Hepatic stellate cell (primary cell): ENCODE measurements at places on chromosomes 11 and 22.

DNA sequence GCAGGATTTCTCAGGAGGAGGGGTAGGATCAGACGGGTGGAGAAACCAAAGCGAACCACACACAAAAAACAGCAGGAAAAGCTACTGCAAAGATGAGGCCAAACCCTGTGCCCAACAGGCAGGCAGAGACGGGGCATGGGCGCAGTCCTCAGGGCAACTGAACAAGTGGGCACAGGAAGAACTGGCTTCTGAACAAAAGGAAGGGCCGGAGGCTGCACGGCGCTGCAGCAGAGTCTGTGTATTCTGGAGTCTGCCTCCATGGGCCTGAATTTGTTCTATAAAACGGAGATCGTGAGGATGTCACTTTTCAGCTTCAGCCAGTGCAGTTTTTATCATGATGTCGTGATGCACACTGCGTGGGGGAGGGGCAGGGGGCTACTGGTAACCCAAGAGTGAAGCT lies 1026.0 kb downstream of the TBC1D22A start:
- DNase-seq: no peak

DNA sequence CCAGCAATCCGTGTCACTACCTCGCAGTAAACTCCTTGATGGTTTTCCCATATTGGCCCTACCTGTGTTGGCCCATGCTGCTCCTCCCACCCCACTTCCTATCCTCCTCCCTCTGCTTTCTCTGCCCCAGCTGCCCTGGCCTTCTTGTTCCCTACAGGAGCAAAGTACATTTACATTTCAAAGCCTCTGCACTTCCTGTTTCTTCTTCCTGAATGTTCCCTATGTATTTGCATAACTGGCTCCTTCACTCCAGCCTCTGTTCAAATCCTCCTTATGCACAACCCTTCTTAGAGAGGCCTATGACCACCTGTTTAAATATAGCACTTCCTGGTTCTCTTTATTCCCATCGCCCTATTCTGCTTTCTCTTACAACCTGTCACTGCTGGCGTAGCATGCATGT lies 62.2 kb downstream of the PARVA start:
- no peak for DNase-seq

DNA sequence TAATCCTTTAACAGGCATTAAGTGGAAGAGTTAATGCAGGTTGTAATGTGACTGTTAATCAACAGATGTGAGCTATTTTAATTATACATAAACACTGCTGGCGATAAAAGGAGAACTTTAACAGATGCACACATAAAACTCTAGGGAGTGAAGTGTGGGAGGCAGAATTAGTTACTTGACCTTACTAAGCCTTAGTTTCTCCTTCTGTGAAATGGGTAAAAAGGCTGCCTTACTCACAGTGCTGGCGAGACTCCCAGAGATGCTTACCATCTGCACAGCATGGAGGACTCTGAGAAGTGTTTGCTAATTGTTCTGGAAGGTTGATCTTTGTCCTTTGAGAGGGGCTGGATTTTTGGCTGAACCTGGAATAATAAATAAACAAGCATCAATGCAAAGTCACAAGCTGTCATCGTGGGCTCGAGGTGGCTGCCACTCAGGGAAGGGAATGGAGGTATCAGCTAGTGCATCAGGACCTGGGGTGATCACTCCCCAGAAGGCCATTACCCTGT lies 58.6 kb upstream of the MPEG1 start:
- no peak for DNase-seq

DNA sequence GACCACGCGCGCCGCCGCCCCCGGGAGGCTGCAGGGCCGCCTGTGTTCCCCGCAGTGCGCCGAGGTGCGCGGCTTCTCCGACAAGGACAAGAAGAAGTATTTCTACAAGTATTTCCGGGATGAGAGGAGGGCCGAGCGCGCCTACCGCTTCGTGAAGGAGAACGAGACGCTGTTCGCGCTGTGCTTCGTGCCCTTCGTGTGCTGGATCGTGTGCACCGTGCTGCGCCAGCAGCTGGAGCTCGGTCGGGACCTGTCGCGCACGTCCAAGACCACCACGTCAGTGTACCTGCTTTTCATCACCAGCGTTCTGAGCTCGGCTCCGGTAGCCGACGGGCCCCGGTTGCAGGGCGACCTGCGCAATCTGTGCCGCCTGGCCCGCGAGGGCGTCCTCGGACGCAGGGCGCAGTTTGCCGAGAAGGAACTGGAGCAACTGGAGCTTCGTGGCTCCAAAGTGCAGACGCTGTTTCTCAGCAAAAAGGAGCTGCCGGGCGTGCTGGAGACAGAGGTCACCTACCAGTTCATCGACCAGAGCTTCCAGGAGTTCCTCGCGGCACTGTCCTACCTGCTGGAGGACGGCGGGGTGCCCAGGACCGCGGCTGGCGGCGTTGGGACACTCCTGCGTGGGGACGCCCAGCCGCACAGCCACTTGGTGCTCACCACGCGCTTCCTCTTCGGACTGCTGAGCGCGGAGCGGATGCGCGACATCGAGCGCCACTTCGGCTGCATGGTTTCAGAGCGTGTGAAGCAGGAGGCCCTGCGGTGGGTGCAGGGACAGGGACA lies 2.7 kb downstream of the NLRP6 start:
- DNase-seq: no peak

DNA sequence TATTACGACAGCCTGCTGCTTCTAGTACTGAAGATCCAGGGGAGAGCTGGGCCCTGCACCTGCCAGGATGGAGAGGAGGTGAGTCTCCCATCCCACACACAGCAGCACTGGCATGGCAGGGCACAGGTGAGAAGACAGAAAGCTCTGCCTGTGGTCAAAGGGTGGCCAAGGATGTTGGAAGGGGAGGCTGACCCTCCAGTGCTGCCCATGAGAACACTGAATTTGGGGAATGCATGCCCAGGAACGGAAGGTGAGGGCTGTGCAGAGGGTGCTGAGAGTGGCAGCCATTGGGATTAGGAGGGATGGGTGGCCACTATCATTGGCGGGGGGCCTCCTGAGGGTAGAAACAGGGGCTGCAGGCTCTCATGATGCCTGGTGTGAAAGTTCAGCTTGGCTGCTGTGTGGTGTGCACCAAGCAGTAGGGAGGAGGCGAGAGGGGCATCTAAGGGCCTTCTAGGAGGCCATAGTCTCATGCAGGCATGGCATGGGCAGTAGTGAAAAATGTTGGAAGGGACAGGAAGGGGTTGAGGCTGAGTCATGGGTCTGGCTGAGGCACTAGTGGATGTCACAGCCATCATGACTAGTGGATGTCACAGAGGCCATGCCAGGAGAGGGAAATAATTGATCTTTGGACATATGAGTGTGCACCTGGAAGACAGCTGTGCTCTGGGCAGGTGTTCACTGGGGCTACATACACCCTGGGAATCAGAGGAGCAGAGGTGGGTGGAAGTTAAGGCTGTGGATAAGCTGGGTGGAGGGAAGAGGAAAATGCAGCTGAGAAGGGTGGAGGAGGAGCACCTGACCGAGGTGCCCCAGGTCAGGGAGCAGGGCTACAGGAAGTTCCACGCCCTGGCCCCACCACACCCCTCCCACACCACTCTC lies 2.5 kb upstream of the LRRC74B start:
- no peak for DNase-seq

DNA sequence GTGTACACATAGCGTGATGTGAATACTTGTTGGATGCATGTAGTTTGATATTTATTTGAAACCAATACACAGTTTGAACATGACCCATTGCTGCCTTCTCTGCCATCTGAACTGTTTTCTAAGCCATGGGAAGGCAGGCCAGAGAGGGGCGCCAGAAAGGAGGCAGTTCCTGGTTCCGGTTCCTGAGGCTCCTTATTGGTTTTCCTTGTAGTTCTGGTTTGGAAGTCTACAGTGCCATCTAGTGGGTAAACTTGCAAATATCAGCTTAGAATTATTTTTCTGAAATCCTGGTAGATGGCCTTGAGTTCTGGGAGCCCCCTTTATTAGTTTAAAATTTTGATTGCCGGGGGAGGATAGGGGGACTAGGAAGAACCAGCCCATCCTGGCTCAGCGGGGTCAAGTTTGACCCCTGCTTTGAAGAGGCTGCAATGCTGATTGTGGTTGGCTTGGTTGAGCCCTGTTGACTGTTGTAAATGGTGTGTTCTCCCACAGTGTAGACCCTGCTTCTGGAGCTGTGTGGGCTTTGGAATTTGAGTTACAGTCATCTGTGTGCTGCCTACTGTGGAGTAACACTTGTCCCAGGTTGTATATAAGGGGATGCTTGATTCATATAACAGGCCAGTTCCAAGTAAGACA lies 48.4 kb downstream of the GRAMD1B start:
- DNase-seq: peak; percentile 76

- no peak for DNase-seq
These were observed 82.5 kb downstream of the LARGE1 start for GRCh38 chr22:33837826-33838225.

DNA sequence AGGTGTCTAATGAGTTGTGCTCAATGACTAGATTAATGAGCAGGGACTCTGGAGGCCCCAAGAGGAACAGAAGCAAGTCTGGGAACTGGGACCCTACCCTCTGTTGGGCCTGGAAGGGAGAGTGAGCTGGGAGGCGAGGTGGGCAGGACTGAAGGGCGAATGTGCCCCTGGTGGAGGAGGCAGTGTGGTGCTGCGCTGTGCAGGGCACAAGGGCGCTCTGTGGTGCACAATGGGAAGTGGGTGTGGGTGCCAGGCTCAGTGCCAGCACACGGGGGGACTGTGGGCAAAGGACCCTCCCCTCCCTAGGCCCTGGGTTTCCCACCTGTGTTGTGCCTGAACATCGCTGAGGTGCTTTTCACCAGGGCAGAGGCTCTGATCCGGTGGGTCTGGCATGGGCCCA lies 57.5 kb upstream of the TTLL12 start:
- no peak for DNase-seq

DNA sequence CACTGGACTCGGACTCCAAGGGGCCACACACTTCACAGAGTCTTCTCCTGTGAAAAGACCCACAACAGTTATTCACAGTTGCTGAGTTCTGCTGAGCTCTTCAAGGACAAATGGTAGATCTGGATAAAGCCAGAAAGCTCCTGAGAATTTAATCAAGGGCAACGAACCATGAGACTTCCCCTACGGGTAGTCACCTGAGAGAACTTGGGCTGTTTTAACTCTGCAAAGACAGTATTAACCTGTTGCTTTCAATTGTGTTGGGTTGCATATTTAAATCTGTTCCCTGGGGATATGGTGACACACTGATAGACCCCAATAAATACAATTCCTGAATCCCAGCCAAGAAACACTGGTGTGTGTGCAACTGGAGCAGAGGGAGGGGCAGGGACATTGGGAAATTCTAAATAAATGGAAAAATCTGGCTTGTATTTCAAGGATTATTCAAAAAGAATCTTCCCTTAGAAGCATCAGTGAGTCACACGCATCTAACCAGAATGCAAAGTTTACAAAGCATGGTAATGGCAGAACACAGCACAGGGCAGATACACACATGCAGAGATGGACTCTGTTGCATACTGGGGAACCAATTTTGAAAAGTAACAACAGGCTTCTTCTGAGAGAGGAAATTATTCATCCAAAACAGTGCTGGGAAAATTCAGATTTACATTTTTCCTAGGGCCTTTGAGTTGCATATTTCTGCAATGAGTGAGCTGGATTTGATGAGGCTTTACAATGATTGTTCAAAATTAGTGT lies 4.0 kb downstream of the KCNJ1 start:
- DNase-seq: peak; percentile 59

DNA sequence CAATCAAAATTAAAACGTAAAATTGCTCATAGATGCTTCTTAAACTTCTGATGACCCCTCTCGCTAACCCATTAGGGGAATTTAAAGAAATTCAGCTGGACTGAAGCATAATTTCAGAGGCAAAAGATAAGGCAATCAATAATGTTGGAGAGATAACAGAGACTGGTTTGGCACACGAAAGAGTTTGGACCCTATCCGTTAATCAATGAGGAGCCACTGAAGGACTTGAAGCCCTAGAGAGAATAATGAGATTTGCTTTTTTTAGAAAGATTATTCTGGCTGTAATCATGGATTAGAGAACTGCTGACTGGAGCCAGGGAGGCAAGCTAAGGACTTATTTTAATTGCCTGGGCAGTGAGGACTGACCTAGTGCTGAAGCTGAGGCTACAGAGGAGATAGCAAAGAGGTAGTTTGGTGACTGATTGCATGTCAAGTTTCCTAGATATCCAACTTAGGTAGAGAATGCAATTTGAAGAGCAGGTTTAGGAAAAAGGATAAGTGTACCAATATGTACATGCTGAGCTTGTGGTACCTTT lies 11.9 kb upstream of the ARHGAP42 start:
- no peak for DNase-seq

- no peak for DNase-seq
These were observed 1.7 kb downstream of the AMOTL1 start for GRCh38 chr11:94769880-94770279.

DNA sequence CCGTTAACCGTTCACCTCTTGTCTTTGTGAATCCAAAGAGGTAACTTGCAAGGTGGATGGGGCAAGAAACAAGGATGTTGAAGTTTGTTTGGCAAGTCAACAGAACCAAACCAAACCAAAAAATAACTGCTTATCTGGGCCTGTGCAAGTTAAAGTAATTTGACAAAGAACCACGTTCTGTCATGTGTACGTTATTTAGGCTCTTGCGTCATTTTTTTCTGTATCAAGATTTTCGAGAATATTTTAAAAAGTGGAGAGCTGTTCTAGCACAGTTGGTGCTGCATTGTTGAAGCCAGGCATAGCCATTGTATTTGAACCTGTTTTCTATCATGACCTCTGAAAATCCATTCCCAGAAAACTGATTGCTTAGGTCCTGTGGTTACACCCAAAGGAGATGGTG lies 55.1 kb downstream of the PARVA start:
- no peak for DNase-seq

DNA sequence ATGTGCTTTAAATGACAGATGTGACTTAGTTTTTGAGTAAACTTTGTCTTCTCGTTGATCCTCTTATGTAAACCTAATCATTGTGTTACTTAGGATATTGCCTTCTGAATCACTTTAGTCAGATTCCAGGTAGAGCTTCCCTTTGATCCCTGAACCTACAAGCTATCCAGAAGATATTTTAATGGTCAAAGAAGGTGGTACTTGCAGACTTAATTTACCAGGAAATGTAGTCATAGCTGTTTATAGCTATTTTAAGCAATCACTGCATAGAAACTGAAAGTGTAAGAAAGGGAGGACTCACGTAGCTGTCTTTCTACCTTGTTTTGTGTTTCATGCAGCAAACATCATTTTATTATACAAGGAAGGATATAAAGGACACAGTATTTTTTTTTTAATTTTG lies 189.5 kb downstream of the DDX10 start:
- DNase-seq: no peak

DNA sequence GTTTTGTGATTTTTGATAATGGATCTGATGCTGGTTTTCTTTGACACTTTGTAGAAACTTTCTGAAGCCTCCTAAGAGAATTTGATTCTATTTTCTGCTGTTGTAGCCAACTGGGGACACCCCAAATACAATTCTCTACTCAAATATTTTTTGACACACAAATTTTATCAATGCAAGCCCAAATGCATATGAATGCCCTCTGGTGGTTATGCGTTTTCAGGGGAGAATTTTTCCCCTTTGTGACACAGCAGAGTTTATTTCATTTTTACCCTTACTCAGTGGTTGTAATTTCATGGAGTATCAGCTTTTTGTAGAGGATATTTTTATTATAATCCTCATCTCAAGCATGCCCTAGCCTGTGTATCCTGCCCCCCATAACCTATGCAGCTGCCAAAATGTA lies 44.7 kb upstream of the MTMR2 start:
- no peak for DNase-seq
